ENCODE measurements at places on chromosomes 16 and 17. TPM values are rescaled to one million over a fixed set of nuclear protein-coding genes. Genes with fewer than 3 reads are reported as not detected.

Gene ZNF232
- total RNA-seq: 4.7 TPM

Gene AMFR
- 98.9 TPM for total RNA-seq

Gene SGCA
- total RNA-seq: not detected

DNA sequence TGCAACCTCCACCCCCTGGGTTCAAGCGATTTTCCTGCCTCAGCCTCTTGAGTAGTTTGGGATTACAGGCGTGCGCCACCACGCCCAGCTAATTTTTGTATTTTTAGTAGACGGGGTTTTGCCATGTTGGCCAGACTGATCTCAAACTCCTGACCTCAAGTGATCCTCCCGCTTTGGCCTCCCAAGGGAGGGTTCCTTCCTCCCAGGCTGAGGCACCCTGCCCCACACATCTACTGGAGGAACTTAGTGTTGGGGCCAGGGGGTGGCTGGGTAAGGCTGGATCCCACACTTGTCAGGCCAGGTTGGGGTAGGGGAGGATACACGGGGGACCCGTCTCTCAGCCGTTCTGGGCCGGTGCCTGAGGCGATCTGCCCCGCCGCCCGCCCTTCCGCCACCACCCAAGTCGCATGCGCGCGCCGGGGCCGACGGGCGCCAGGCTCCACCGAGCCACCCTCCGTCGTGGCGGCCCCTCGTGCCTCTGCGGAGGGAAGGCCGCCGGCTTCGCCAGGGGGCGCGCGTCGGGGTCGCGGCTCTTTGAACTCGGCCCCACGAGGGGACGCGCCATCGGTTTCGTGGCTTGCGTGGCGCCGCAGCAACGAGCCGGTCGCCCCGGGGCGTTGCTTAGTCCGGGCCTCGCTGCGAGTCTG is 15.9 kb downstream of the GRB7 start:
- peak; percentile 25 for DNase-seq

DNA sequence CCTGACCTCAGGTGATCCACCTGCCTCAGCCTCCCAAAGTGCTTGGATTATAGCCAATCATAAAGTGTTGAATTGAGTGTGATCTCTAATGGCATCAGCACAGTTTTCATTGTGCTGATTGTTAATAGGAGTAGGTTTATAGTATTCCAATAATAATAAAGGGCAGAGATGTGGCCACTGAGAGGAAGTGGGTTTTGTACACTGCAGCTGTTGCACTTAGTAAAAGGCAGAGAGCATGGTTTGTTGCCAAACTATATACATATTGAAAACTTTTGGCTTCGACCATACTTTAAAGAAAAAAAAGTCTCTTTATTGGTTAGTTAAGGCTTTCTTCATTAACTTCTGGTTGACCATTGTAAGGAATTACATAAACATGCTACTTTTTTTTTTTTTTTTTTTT is 185.9 kb downstream of the CDK5R1 start:
- DNase-seq: no peak

DNA sequence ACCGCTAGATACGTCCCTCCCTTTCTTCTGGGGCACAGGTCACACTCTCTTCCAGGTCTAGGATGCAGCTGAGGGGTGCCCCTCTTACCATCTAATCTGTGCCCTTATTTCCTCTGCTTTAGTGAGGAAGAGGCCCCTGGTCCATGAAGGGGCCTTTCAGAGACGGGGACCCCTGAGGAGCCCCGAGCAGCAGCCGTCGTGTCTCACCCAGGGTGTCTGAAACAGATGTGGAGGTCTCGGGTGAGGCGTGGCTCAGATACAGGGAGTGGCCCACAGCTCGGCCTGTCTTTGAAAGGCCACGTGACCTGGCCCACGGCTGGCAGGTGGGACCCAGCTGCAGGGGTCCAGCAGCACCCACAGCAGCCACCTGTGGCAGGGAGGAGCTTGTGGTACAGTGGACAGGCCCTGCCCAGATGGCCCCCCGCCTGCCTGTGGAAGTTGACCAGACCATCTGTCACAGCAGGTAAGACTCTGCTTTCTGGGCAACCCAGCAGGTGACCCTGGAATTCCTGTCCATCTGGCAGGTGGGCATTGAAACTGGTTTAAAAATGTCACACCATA is 15.6 kb downstream of the SCGB1C2 start:
- DNase-seq: no peak

GRCh38 chr17:3903881-3904290 is 11.0 kb upstream of the CAMKK1 start:
- DNase-seq: no peak
